ENCODE measurements at places on chromosomes 7 and 10. TPM values are rescaled to one million over a fixed set of nuclear protein-coding genes. Genes with fewer than 3 reads are reported as not detected.

DNA sequence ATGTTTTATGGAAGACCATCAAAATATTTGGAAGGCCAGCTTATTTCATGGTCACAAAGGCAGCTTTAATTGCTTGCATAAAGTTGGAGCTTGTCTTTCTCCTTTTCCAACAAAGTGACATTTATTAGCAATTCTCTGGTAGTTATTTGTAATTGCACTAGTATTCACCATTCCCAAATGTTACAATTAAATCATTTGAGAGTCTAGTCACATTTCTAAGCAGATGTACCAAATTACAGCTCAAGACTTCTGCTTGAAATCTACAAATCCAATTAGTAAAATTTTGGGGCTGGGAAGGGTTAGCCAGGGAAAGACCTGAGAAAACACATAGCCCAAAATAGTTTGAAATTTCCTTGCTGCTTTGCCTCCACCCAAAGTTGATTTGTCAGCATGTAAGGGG, 376.1 kb upstream of the LRGUK start:
- no peak for DNase-seq

DNA sequence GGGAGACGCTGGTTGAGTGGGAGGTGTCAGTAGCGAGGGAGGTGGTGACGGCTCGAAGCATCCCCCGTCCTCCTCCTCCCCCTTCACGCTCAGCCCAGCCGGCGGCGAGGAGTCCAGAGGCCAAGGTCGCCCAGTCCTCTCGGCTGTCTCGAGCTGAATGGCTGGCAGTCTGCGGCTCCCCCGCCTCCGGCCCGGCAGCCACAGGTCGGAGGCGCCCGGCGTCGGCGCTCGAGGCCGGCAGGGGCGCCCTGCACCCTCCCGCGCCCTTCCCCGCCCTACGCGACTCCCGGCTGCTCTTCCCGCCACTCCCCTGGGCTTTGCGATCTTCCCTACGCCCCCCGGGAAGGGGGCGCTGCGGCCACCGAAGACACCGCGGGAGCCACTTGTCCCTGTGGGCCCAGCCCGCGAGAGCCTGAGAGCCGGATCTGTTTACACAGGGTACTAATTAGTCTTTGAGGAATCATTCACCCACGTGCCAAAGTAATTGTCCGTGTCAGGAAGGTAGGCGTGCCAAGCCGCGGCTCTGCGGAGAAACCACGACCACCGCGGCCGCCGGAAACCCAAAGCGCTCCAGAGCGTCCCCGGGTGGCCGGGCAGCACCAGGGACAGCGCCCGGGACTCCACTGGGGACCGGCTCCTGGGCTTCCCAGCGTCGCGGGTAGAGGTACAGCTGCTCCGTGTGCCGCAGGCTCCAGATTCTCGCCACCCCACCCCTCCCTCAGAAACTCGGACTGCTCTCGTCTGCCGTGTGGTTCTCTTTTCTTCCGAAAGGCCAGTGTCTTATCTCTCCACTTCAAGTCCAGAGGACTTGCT, at the start of gene NXPH1:
TSS of gene NXPH1 (plus strand) at position 133 of the 813 bp plus-strand sequence.
- no peak for DNase-seq

DNA sequence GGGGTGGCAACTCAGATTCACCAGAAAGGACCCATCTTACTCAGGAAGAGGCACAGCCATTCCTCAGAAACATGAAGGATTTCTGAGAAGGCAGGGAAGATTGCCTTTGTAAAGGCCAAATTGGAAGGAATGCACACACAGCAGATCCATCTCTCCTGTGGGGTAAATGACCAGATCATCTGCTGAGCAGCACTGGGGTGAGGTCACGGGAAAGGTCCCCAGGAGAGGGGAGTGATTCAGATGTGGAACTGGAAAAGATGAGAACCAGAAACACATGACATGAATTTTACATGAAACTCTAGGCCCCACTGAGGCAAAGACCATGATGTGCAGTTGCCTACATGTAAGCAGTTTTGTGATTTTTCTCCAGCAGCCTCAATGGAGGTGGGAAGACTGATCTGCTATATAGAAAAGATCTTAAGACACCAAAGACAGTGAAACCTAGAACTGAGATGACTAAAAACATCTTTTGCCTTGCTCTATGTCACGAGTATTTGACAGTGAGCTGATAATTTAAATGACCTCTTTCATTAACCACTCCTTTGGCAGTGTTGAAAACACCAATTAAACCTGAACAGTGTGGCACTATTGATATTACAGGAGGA, 91.6 kb downstream of the AMPH start:
- DNase-seq, result no peak

GRCh38 chr10:74153123-74153522, 2.1 kb downstream of the ADK start:
- DNase-seq, result no peak

GRCh38 chr7:82317257-82317721, 126.3 kb downstream of the CACNA2D1 start:
- no peak for DNase-seq

DNA sequence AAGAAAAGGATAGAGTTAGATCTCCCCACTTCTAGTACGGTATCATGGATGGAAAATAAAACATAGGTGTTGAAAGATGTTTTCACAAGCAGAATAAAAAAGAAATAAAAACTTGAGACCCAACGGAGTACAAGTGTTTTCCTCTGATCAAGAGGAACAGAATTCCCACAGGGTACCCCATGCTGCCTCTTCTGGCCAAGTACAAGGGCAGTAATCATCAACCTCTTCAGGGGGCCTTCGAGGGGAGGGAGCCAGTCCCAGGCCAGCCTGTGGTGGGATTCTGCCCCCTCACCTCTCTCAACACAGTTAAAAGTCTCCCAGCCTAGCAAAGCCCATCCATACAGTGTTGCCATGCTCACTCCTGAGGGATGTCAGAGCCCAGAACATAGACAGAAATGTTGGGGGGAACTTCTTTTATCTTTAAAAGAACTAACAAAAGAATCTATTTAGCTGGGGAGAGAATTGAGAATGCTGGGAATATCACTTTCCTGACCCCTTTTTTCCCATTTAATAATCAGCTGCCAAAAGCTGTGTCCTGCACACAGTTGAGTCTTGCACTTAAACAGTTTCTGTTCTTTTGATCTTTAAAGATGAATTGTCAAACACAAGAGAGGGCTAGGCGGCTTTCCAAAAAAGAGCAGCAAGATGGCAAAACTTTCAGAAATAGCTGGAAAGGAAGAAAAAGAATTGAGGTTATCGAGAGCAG, 101.7 kb downstream of the PTN start:
- DNase-seq, result no peak

GRCh38 chr7:129958643-129959470, 6.1 kb upstream of the UBE2H start:
- no peak for DNase-seq

The IFIT3 gene
- total RNA-seq, result 0.17 TPM

The DNAJC12 gene
- 18.9 TPM for total RNA-seq

The VENTX gene
- not detected for total RNA-seq

The HMX2 gene
- 2.4 TPM for total RNA-seq

Measured in OCI-LY7 (cell line).